Stimulated activated CD8-positive, alpha-beta memory T cell treated with anti-CD3 and anti-CD28 coated beads, Interleukin-2, amount 100 ng/mL, for 48 hours (primary cell): ENCODE measurements at places on chromosomes 1 and 21.
A peak's percentile ranks its signal among the peaks of the same experiment; 100 is the strongest.

GRCh38 chr1:226716577-226716976 lies 22.5 kb downstream of the ITPKB start:
- DNase-seq, result no peak

DNA sequence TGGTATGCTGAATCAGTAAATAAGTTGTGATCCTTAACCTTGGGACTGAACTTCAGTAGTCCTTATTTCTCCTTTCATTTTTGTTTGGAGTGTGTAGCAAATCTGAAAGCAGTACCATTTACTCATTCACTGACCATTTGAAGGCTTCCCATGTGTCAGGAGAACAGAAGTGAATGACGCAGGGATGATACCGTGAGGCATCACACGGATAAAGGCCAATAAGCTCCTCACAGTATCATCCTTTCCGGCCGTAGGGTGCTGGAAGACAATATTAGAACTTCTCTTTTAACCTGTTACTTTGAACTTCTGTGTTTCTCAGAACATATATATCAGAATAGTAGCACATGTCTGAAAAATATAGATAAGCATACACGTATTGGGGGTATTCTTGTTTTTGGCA lies 21.3 kb downstream of the BACH1 start:
- no peak for DNase-seq

- no peak for DNase-seq
Measured at GRCh38 chr1:27912429-27912828, 22.4 kb upstream of the SMPDL3B start.

- no peak for DNase-seq
Measured at GRCh38 chr1:205481629-205482151, 22.8 kb upstream of the CDK18 start.

- DNase-seq, result no peak
Measured at GRCh38 chr1:109793486-109794318, 30.0 kb upstream of the EPS8L3 start.

DNA sequence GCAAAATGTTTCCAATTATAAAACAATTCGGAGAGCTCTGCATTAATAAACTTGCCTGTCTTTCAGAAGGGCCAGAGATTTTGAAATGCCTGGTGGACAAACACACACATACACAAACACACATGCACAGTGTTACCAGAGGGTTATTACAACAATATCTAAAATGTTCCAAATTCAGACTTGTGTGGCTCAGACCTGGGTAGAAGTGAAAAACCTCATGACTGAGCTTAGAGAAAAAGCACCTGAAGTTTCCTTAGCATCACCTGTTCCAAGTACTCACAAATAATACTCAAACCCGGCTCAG lies 247.9 kb downstream of the FOXD2 start:
- no peak for DNase-seq

GRCh38 chr1:25771221-25772114 lies 28.5 kb upstream of the SELENON start:
- no peak for DNase-seq

- DNase-seq, result no peak
Measured at GRCh38 chr1:87196110-87196827, 132.4 kb upstream of the LMO4 start.

GRCh38 chr1:41862384-41863221 lies 56.1 kb downstream of the HIVEP3 start:
- peak; percentile 45 for DNase-seq

DNA sequence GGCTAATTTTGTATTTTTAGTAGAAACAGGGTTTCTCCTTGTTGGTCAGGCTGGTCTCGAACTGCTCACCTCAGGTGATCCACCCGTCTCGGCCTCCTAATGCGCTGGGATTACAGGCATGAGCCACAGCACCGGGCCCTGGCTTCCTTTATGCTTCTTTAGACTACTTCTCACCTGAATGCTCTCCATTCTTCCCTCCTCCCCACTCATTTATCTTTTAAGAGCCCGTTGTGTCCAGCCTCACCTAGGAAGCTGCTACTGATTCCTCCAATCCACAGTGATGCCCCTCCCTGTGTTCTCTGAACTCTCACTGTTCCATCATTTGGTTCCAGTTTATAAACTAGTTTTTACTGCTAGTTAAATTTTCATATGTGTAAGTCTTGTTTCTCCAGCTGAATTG lies 44.9 kb upstream of the NR5A2 start:
- DNase-seq, result no peak

- no peak for DNase-seq
Measured at GRCh38 chr21:43726686-43727518, 8.0 kb downstream of the PDXK start.

DNA sequence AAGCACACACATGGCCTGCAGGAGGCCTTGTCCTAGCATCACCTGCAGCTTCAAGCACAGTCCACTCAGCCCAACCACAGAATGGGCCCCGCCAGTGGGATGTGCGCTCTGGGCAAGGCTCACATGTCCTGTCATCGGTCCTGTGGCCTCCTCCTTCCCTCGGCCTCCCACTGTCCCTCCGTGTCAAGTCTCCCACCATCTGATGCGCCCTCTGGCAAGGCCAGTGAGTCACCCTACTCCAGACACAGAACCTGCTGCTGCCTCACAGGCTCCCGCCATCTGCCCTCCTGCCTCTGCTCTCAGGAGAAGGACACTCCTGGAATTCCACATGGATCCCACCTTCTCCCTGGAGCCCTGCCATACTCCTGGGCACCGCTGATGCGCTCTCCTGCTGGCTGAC lies 14.2 kb downstream of the KCNAB2 start:
- no peak for DNase-seq

DNA sequence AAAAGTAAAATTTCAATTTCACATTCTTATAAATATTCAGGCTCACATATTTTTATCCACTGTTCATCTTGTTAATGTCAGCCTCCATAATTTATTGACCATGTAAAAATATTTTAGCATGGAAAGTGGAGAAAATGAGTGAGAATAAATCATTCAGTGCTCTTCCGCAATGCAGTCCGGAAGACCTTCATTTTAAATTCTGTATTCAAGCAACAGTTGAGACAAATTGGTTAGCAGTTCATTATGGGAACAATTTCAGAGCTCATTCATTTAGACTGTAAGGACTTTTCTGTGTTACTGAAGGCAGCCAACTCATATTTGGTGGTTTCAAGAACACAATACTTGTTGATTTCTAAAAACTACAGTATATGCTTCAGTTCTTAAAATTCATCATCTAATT lies 97.8 kb downstream of the TYW3 start:
- no peak for DNase-seq

GRCh38 chr1:27979859-27980201 lies 20.1 kb downstream of the XKR8 start:
- no peak for DNase-seq

DNA sequence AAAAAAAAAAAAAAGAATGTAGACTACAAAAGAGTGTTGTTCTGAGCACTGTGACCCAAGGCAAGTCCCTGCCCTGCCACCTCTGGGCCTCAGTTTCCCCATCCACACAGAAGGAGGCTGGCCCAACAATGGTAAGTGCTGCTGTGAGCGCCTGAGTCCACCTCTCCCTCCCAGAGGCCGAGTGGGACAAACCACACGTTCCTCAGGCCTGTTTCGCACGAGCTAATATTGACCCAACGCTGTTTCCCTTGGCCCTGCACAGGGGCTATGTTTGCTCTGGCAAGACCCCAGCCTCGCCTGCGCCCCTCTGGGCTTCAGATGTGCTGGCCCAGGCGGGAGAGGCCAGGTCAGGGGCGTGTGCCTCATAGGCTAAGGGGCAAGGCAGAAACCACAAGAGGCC lies 12.6 kb upstream of the LAPTM5 start:
- DNase-seq, result no peak
